ENCODE measurements at places on chromosomes 11 and 22. TPM values are rescaled to one million over a fixed set of nuclear protein-coding genes. Genes with fewer than 3 reads are reported as not detected.
A peak's percentile ranks its signal among the peaks of the same experiment; 100 is the strongest.

TECTA gene
- 4.6 TPM for total RNA-seq

CEND1 gene
- 1.0 TPM for total RNA-seq

LMO2 gene
- total RNA-seq: 6.5 TPM

SLC22A25 gene
- total RNA-seq: not detected

DCHS1 gene
- total RNA-seq: 7.1 TPM

FXYD2 gene
- total RNA-seq: 7.6 TPM

TRIM34 gene
- total RNA-seq: 6.5 TPM

CASP5 gene
- total RNA-seq: not detected

CST6 gene
- 6.6 TPM for total RNA-seq

YAP1 gene
- total RNA-seq: 144 TPM

TNNI2 gene
- total RNA-seq: not detected

DNA sequence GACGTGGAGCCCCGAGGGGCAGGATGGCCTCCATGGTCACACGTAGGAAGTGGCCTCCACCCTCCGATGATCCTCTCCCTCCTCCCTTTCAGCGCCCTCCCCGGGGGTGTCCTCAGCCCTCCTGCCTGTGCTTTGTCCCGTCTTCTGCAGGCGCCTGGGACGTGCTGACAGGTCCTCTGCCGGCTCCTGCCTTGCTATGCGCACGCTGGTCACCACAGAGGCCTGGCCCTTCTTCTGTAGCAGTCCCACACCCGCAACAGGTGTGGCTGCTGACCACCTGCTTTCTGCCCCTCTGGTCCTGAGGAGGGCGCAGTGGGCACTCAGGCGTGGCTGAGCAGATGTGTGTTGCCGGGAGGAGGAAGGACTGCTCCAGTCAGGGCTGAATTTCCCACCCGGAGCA, 27.7 kb upstream of the PPP6R3 start:
- DNase-seq: no peak

GRCh38 chr22:39266398-39267030, 21.7 kb upstream of the PDGFB start:
- peak; percentile 45 for DNase-seq

DNA sequence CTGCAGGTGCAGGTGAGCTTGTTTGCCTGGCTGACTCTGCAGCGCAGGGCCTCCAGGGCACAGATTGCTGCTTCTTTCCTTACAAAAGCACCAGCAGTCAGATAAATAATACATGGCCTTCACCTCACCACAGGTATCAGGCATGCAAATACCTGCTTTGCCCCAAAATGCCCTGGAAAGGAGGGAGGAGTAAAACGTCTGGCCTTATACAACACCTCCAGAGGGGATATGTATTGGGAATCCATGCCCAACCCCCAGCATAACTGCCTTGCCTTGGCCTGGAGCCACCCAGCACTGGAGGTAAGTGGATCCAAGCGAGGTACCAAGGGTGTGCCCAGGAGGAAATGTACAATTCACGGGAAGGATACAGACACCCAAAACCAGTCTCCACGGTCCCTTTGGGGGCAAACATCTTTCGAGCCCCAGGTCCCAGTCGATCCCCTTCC, 860 bp downstream of the TMEM184B start:
- no peak for DNase-seq

DNA sequence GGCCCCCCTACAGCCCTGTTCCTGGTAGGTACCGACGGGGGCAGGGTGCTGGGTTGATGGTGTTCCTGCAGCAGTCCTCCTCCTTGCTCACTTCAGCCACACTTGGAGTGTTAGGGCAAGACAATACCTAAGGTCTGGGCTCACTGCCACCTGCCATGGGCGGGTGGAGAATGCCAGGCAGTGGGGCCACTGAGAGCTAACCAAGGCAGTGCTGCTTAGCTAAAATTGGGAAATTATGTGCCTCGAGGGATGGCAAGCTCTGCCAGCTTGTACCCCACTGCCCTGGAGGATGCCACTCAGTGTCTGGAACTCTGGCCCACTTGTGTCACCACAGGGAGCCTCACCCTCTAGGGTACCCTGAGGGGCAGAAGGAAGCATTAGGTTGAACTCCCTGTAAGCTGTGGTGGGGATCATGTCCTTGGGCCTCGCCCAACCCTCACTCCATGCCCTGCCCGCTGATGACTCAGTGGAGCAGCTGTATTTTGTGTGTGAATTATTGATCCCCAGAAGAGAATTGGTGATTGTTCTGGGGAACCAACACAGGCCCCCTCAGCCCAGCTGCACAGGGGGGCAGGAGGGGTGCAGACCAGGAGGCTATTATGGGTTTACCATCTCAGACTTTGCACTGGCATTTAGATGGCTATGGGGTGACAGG, 17.7 kb downstream of the PHLDB1 start:
- no peak for DNase-seq

GRCh38 chr11:70756341-70756740, 358.0 kb downstream of the CTTN start:
- DNase-seq: no peak

GRCh38 chr22:37019309-37020191, at the start of the genes MPST and TST:
Gene MPST (plus strand): TSS chr22:37019742. CDS start chr22:37019837, 95 bp downstream.
Gene TST (minus strand): TSS chr22:37019447. CDS start chr22:37018732, 715 bp downstream.
- DNase-seq: peak; percentile 82

DNA sequence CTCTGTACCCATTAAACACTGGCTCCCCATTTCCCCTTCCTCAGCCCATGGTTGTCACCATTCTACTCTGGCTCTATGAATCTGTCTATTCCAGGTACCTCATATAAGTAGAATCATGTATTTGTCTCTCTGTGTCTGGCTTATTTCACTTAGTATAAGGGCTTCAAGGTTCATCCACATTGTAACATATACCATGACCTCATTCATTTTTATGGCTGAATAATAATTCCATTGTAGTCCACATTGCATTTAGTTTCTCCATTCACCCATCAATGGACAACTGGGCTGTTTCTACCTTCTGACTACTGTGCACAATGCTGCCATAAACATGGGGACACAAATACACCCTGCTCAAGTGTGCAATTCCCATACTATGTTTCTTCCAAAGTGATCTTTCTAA, 97.3 kb downstream of the MICAL3 start:
- no peak for DNase-seq

- DNase-seq: no peak
Observed at GRCh38 chr11:20934516-20934915, 265.1 kb downstream of the NELL1 start.

DNA sequence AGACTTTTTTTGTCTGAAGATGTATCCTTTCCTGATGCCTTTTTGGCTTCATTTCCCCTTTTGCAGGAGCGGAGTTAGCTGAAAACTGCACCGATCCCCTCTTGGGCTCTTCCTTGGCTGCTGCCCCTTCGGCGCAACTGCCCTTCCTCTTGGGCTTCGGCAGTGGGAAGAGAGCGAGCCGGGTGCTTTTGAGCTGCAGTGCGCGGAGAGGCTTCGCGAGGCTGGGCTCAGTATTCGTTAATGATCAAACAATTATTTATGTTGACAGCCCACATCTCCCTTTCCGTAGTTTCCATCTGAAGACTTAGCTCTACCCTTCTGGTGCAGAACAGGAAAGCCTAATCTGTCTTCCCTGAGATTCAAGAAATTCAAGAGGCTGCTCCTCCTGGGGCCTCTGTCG, 170.8 kb downstream of the CSNK2A3 start:
- no peak for DNase-seq

GRCh38 chr11:134258577-134258976, 5.2 kb downstream of the ACAD8 start:
- no peak for DNase-seq

DNA sequence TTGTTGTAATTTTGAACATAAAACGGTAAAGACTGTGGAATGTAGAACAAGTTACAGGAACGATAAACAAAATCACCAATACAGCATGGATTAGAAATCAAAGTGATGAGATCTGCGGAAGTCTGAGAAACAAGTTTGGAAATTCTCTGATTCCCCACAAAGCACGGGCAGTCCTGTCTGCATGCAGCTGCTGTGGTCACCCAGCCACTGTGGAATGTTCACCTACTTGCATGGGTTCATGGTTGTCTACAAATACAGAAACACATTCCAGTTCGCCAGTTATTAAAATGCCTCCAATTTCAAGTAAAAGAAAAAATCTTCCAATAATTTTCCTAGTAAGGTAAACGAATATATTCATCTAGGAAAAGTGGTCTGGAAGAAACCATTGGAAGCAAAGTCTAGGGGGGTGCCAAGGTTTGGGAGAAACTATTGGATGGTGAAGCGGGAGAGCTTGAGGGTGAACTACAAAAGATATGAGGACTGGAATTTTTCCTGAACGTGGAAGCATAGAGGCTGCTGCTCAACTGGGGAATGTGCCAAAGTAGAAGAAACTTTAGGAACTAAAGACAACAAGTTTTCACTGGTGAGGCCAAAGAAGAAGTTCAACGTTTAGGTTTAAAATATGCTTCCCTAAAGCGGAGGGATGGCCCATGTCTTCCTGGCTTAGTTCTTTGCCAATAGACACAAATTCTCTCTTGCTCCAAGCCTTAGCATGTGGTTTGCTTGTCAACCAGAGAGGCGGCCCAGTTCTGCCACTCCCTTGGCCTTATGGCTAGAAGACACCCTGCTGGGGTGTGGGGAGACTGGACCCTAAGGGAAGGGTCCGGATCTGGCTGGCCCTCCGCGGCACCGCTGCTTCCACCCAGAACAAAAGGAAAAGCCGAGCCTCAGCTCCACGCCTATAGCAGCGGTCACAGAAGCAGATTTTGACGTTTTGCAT, 70.2 kb downstream of the CTTN start:
- no peak for DNase-seq

GRCh38 chr22:49676783-49677494, 150.7 kb downstream of the BRD1 start:
- DNase-seq: no peak

DNA sequence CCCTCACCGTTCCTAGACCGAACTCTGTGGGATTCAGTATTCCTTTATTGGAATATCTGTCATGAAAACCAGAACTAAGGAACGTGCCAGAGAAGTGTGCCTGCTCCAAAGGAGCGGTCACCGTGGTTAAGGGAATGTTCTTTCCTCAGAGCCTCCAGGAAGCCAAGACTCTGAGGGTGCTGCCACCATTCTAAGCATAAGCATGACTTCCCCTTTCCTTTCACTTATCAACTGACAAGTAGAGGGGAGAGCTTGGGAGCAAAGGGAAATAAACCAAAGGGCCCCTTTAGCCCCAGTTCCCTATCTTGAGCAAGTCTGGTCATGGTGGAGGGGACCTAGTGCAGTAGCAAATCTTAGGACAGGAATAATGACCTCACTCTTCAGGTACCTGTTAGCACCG, 26.8 kb downstream of the CTR9 start:
- DNase-seq: no peak

- no peak for DNase-seq
Observed at GRCh38 chr11:104183593-104183992, 19.6 kb upstream of the PDGFD start.

GRCh38 chr22:50529416-50529896, 356 bp downstream of the TYMP start:
- DNase-seq: no peak

GRCh38 chr11:70070706-70071105, 7.4 kb upstream of the ANO1 start:
- no peak for DNase-seq

DNA sequence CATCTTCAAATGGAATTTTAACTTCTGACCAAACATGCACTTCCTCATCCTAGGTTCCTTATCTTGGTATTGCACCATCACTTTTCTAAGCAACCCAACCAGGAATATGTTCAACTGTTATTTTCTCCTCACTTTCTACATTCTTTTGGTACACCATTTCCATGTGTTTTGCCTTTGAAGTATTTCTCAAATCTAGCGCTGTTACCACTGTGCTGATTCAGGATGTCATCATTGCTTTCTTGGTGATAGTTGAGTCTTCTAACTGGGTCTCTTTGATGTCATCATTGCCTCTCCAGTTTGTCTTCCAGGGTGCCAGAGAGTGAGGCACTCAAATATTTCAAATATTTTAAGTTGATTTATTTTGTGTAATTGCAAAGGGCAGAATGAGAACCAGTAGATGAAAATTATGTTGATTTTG, 47.5 kb downstream of the HORMAD2 start:
- DNase-seq: no peak

DNA sequence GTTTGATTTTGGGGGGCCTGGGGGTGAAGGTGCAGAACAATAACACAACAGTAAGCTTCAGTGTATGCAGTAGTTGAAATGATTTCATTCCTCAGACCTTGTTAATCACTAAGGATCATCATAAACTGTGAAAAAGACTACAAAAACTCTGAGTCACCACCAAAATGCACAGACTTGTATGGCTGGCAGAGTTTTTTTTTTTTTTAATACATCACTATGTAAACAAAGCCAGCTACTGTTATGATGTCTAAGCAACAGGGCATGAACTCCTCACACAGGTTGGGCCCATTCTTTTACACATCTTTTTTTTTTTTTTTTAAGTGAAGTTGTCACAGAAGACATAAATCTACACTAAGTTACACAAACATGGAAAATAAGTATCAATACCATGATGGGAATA, 311.9 kb downstream of the GUCY1A2 start:
- DNase-seq: no peak

DNA sequence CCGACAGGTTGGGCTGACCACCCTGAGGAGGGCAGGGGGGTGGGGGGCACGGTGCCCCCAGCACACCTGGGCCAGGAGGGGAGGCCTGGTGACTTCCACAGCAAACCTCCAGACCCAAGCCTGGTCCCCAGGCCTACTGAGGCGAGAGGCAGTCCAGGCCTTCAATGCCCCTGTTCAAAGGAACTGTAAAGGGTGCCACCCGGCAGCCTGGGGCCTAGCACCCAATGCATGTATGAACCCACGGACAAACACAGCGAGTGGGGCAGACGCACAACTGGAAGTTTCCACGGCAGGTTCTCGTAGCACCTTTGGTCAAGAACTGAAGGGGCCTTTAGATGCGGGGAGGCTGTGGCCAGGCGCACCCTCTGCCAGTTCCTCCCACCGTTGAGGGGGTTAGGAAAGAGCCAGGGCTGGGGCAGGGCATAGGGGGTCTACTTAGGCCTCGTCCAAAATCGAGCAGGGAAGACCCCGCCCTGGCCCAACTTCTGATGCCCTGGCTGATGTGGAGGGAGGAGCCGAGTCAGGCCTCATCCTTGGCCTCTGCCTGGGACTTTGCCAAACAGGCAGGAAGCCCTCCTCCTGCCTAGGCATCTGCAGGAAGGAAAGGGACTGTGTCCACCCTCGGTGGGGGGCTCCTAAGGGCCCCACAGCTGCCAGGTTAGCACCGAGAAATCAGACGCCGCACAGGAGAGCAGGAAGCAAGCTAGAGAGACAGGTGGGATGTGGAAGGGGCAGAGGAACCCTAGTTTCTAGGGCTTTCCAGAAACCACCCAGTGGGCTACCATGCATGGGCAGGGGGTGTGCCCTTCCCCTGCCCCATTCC, 6.6 kb downstream of the CBX6 start:
- no peak for DNase-seq

DNA sequence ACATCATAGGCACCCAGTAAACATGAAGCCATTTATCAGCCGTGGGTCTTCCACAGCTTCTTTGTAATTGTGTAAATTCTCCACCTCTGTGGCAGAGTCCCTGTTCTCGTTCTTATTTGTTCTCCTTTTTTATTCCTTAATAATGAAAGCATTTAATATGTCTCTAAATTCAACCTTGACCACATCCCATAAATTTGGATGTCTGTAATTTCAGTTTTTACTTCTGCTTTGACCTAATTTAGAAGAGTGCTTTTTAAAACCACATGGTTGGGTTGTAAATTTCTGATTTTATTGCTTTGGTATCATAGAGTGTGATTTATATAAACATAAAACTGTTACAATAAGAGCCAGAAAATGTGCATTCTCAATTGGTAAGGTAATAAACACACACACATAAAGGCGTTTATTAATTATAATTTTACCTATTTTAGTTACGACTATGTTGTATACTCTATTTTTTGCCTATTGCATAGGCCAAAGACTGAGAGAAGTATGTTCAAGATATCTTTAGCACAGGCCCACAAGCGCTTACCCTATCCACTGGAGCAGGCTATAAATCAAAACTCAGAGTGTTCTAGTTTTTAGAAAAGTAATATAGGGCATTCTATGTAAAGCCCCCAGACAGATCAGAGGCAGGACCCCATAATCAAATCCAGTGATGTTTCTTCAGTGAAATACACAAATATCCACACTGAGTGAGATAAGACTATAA, 58.0 kb upstream of the CCND1 start:
- DNase-seq: no peak

All from testis (tissue), 5 donors.